ENCODE measurements at places on chromosomes 6 and 20.

DNA sequence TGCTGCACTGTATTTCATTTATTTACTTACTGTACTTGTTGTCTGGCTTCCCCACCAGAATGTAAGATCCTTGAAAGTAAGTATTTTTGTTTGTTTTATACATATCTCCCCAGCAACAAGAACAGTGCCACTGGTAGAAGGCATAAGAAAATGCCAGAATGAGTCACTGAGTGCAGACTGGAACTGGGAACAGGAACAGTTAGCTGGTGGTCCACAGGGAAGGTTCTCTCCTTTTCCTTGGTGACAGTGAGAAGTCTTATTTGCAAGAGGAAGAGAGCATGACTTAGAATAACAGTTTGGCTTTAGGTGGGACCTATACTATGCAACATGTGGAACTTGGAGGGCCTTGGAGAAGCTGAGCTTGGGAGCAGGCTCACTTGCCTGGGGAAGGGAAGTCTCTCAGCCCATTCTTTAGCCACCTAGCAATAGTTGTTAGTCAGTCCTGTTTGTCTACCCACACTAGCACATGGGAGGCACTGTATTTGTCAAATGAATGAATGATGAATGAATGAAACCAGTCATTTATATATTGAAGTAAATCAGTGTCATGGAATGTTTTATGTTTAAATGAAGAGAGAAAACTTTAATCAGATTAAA lies 203.5 kb downstream of the KCNQ5 start:
- peak; percentile 36 for DNase-seq

- peak; percentile 88 for DNase-seq
These were observed 30.4 kb downstream of the KIZ start for GRCh38 chr20:21156266-21156665.

GRCh38 chr6:116018976-116019375 lies 41.7 kb downstream of the FRK start:
- no peak for DNase-seq

GRCh38 chr6:161088676-161089328 lies 97.2 kb downstream of the MAP3K4 start:
- peak; percentile 44 for DNase-seq

GRCh38 chr20:3749689-3750531 lies 17.4 kb downstream of the HSPA12B start:
- no peak for DNase-seq

All from choroid plexus epithelial cell (primary cell).